Lung microvascular endothelial cell (primary cell): ENCODE measurements at places on chromosomes 13 and 19. TPM values are rescaled to one million over a fixed set of nuclear protein-coding genes. Genes with fewer than 3 reads are reported as not detected.

SLC46A3 gene
- 0.99 and 3.5 TPM in 2 replicates for total RNA-seq

VAV1 gene
- 0.22 TPM in 1 of 2 replicates, not detected in the other for total RNA-seq

GPR12 gene
- total RNA-seq = not detected in 2 replicates

DNA sequence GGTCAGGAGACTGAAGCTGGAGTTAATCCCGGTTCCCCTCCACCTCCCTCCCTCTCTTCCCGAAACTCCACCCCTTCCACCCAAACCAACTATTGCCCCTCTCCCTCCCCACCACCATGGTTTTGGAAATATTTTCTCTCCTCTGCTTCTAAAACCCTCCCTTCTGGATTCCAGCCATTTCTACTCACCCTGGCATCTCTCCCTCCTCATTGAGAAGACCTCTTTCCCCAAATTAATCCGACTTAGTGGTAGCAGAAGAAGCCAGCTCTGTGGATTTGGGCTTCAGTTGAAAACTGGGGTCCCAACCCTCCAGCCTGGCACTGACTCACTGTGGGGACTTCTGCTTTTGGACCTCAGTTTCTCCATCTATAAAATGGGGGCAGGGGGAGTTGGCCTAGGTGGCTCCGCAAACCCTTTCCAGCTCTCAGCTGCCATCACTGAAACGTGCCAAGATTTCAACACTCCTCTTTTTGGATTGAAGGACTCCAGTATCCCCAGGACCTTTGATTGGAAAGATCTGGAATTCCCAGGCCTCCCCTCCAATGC is 1.6 kb downstream of the GPR4 start:
- no peak for DNase-seq

DNA sequence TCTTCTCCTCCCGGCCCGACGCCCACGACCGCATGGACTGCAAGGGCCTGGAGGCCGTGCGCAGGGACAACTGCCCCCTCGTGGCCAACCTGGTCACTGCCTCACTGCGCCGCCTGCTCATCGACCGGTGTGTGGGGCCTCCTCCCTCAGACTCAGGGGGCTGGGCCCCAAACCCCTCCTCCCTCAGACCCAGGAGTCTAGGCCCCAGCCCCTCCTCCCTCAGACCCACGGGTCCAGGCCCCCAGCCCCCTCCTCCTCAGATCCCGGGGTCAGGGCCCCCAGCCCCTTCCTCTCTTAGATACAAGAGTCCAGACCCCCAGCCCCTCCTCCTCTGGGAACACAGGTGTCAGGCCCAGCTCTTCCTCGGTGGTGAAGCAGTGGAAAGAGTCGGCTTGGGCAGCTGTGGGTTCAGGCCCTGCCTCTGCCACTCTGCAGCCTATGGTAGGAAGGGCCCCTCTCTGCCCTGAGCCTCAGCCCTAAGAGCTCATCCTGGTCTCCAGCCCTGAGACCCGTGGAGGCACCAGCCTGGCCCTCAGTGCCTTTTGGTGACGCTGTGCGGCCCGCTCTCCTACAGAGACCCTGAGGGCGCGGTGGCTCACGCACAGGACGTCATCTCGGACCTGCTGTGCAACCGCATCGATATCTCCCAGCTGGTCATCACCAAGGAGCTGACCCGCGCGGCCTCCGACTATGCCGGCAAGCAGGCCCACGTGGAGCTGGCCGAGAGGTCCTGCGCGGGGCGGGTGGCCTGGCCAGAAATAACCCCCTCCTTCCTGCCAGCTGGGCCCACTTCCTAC is 3.7 kb upstream of the SPIB start:
- peak; percentile 81 for DNase-seq

- no peak for DNase-seq
Observed at GRCh38 chr13:37039896-37040295, 19.6 kb downstream of the SUPT20H start.

DNA sequence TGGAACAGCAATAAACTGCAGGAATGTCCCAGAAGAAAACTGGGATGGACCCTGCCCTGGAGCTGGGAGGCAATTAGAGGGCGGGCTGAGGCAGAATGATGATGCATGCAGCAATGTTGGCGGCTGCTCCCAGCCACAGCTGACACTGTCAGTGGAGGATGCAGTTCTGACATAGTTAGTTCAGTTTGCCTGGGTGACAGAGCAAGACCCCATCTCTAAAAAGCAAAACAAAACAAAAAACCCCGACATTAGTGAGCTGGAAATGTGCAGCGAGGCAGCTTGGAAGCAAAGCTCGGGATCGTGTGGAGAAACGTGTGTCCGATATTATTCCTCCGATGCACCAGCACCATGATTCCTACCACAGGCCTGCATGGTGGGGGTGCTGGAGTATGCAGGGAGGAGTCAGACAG is 110.1 kb upstream of the UQCRFS1 start:
- no peak for DNase-seq

DNA sequence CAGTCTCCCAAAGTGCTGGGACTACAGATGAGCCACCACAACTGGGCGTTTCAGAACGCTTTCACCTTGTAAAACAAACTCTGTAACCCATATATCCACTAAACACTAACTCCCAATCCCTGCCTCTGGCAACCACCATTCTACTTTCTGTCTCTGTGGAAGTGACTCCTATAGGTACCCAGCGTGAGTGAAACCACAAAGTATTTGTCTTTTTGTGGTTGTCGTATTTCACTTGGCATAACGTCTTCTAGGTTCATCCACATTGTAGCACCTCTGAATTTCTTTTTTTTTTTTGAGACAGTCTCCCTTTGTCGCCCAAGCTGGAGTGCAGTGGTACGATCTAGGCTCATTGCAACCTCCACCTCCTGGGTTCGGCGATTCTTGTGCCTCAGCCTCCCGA is 44.8 kb downstream of the BRD4 start:
- no peak for DNase-seq

DNA sequence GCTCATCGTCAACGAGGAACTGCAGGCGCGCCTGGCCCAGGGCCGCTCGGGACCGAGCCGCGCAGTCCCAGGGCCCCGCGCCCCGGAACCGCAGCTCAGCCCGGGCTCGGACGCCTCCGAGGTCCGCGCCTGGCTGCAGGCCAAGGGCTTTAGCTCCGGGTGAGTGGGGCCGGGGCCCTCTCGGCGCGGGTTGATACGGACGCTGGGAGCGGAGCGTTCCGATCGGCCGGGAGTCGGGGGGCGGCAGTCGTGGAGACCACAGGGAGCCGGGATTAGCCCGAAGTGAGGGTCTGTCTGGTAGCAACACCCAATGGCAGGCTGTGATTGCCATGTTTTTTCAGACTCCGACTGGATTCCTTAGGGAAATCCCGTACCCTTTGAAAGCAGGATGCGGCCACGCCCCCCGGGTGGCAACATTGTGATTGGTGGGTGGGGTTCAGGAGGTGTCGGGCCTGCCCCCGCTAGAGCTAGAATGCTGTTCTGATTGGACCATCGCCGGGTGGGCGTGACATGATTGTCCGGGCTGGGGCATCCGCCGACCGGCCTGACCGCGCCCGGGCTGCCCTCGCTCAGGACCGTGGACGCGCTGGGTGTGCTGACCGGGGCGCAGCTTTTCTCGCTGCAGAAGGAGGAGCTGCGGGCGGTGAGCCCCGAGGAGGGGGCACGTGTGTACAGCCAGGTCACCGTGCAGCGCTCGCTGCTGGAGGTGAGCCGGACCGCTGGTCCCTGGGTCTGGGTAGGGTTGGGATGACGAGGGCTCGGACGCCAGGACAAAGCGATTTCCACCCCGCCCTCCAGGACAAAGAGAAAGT is 11.3 kb downstream of the EPS8L1 start:
- DNase-seq = peak; percentile 96

DNA sequence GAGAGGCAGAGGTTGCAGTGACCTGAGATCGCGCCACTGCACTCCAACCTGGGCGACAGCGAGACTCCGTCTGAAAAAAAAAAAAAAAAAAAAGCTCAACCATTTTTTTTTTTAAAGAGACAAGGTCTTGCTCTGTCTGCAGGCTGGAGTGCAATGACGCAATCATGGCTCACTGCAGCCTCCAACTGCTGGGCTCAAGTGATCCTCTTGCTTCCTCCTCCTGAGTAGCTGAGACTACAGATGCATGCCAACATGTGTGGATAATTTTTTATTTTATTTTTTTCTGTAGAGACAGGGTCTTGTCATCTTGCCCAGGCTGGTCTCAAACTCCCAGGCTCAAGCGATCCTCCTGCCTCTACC is 10.3 kb downstream of the EHD2 start:
- peak; percentile 71 for DNase-seq

DNA sequence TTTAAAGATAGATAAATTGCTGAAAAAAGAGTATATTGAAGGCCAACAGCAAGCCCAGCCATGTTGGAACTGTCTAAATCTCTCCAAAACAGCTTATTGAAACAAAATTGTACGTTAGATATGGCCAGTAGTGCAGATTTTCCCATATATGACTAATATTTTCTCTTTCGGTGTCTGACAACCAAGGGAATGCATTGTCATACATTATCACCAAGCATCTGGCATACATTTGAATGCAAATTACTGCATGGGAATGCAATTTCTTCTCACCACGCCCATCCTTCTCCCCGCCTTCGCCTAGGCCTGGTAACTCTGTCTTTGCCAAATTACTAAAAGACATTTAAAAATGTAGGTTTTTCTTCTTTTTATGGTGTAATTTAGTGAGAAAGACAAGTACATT is 32.5 kb upstream of the IRS2 start:
- no peak for DNase-seq

- no peak for DNase-seq
Observed at GRCh38 chr13:74555276-74555625, 421.0 kb upstream of the KLF12 start.

DNA sequence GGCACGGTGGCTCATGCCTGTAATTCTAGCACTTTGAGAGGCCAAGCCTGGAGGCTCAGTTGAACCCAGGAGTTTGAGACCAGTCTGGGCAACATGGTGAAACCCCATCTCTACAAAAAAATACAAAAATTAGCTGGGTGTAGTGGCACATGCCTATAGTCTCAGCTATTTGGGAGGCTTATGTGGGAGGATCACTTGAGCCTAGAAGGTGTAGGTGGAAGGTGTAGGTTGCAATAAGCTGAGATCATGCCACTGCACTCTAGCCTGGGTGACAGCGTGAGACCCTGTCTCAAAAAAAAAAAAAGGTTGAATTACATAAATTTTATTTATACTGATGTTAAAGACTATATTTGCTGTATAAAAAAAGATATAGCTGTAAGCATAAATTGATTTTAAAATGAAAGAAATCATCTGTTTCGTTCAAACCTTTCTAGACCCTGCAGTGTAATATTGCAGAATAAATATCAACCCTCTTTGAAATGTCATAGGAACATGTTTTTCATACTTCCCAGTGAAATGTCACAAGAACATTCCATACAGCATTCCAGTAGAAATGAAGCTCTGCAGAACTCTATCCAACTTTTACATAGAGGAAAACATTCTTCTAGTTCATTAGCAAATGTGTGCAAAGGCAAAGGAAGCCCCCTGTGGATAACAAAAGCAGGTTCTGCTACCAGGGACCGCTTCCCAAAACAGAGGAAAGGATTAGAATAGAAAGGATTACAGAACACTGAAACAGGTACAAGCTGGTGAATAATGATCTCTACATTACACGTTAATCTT is 76.0 kb downstream of the CAB39L start:
- DNase-seq = peak; percentile 24

DNA sequence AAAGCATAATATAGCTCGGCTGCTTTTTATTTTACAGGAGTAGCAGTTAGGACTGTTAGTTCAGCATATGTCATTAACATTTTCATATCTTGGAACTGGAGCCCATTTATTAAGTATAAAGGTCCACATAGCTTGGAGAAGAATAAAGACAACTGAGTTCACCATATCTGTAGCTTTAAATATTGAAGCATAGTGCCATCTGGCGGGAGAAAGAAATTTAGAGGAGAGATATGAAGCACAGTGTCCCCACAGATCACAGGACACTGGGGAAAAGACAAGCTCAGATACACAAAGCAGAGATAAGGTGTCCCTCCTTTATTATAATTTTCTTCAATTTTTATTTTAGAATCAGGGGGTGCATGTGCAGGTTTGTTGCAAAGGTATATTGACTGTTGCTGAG is 104.7 kb upstream of the FREM2 start:
- peak; percentile 30 for DNase-seq

GRCh38 chr19:53455828-53456227 is 11.7 kb upstream of the ZNF813 start:
- no peak for DNase-seq

DNA sequence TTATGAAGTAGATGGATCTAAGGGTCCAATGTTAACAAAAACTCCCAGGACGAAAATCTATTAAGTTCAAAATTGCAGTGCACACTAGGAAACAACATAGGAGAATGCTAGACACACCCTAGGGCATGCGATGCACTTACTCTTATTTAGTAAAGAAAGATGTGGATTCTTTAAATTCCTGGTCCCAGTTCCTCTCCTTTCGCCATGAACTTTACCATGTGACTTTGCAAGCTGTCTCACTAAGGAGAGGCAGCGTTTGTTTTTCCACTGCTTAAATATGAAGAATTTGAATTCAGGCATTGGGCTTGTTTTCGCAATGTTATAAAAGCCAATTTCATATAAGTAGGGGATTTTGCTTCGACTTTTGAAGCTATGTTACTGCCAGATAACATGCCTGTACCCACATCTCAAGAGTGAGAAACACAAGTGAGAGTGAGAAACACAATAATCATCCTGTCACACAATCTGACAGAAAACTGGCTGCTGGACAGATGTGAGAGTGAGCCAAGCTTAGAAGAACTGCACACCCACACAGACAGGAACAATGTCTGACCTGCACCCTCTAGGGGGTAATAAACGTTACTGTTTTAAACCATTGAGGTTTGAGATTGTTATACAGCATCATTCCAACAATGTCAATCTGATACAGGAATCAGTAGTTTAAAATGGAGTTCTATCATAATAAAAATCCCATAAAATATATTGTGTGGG is 1308.4 kb downstream of the SLITRK5 start:
- DNase-seq = no peak

DNA sequence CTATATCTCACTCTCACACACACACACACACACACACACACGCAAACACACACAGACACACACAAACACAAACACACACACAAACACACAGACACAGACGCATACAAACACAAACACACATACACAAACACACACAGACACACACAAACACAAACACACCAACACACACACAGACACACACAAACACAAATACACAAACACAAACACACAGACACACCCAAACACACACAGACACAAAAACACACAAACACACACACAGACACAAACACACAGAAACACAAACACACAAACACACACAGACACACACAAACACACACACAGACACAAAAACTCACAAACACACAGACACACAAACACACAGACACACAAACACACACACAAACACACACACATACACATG is 329.0 kb downstream of the ZNF536 start:
- no peak for DNase-seq

DNA sequence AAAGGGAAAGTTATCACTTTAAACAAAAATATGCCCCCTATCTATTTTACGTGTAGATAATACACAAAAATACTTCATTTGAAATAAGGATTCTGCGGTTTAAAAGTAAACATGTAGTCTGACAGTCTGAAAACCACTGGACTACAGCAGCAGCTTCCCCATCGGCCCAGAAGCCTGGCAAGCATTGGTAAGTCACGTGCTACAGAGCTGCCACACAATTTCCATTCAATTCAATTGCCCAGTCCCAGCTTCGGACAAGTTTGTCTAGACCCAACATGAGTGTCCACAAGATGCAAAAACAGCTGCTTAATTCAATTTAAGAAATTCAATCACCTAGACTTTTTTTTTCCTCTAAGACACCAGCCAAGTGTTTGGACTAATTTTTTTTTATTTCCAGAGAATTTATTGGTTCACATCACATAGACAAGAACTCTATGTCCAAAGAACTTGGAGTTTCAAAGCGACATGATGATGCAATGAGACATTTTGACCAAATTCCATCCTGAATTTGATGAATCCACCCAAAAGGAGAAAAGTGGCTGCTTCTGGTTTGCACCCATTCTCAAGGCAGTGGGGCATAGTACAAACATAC is 458.9 kb downstream of the COG6 start:
- DNase-seq = no peak

GRCh38 chr19:38155453-38155852 is 68.6 kb downstream of the DPF1 start:
- peak; percentile 35 for DNase-seq
